CD8-positive, alpha-beta memory T cell (primary cell): ENCODE measurements at places on chromosomes 11 and 22.

DNA sequence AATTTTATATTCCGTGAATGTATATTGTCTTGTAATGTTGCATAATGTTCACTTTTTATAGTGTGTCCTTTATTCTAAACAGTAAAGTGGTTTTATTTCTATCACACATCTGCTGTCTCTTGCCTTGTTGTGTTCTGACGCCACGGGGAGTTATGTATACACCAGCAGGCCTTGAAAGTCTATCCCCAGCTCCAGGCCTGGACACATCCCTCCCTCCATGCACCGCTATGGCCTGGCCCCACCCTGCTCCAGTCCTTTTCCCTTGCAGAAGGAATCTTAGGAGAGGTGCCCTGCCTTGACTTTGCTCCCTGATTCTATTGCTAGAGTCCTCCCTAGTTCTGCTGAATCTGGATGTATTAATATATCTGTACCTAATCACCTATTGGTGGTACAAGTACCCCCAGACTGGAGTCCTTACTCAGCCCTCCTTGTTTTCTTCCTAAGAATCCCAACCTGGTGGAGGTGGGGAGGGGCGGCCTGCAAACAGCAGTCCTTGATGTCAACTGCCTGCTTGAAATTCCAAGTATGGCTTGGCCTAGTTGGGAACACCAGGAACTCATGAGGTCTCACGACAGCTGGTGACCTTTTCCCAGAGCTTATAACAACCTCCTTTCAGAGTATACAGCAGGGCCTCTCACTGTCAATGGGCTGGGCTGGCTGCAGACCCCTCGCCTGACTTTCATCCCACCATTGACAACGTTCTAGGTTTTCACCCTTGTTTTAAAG is 61.6 kb downstream of the TIMP3 start:
- DNase-seq, result no peak

GRCh38 chr22:41532908-41533825 is 11.1 kb downstream of the POLR3H start:
- peak; percentile 38 for DNase-seq

DNA sequence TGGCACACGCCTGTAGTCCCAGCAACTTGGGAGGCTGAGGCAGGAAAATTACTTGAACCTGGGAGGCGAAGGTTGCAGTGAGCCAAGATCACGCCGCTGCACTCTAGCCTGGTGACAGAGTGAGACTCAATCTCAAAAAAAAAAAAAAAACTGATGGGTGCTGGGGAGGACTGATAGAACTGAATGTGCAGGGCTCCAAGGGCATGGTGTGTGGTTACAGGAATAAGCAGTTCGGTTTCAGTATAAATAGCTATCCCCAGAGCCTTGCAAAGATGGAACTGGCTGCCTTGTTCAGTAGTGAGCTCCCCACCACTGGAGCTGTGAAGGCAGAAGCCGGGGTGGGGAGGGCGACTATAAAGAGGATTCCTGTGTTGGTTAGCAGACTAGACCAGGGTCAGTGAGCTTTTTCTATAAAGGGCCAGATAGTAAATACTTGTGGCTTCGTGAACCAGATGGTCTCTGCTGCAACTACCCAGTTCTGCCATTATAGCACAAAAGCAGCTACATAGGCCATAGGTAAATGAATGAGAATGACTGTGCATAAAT is 5.9 kb downstream of the TOM1 start:
- DNase-seq, result no peak

- no peak for DNase-seq
Observed at GRCh38 chr11:18277565-18278271, 11.7 kb downstream of the SAA1 start.

DNA sequence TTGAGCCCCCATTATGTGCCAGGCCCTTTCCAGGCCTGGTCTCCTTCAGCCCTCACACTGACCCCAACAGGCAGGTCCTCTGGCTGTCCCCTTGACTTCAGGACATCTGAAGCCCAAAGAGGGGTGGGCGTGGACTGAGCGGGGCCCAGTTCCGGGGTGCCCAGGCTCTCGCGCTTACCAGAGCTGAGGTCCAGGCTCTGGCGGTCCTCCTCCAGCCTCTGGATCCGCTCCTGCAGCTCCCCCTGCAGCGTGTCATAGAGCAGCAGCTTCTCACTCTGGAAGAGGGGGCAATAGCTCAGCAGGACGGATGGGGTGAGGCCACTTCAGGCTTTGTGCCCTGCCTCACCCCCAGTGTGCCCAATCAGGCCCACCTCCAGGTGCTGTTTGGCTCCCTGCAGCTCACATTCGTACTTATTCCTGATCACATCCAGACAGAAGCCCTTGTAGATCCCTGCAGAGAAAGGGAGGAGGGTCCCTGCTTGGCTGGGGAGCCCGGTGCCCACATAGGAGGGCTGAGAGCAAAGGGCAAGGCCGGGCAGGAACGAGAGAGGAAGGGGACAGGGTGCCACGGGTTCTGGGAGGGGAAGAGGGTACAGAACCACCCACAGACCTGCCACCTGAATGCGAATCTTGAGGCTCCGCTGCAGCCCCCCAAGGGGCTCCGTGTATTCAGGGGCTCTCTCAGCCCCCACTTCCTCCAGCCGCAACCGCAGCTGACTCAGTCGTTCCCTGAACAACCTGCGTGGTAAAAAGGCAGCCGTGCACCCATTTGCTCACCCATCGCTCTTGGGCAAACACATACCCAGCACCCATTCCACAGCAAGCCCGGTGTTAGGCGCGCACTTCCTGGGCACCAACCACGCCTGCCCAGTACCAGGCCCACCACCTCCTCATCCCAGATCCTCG is 4.1 kb downstream of the BRMS1 start:
- DNase-seq, result peak; percentile 35

- no peak for DNase-seq
Observed at GRCh38 chr11:45337583-45338360, 51.6 kb upstream of the SYT13 start.

- no peak for DNase-seq
Observed at GRCh38 chr22:19128009-19128401, 3.1 kb upstream of the TSSK2 start.

DNA sequence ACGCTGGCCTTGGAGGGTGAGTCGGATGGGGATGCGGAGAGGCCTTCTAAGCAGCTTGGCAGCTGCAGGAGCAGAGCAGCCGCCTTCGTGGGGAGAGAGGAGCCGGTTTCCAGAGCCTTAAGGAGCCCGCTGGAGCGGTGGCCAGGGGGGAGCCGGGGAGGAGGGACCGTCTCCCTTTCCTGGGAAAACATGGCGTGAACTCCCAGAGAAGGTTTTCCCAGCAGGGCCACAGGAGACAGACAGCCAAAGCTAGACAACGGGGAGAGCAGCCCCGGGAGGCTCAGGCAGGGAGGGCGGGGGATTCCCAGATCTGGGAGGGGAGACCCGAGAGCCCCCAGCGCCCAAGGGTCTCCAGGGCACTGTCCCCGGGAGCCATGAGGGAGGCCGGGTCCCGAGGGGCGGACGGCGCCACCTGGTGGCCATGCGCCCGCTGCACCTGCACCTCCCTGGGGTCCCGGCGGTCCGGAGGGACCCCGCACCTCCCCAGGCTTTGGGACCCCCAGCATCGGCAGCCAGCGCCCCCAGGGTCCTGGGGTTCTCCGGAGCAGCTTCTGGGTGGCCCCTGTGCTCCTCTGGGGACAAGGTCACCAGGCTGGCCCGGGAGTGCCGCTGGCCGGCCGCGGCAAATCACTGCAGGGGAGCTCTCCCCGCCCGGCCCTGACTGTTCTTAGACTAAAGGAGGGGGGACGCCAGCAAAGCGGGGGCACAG is 2.4 kb upstream of the SYT8 start:
- peak; percentile 69 for DNase-seq
